ENCODE measurements at places on chromosomes 5 and 9. TPM values are rescaled to one million over a fixed set of nuclear protein-coding genes. Genes with fewer than 3 reads are reported as not detected.

DNA sequence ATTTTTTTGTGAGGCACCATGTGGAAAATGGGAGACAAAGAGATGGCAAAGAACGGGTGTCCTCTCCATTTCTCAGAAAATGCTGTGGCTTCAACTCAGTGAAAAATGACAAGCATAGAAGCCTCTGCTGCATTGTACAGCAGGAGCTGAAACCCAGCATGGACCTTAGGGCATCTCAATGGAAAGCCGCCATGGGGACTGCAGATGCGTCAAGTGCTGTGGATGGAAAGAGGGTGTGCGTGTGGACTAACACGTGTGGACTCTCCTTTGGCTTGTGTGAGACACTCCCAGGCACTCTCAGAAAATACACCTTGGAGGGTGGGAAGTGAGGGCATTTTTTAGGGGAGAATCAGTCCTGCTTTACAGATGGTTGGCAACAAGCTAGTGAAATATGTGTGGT lies 2.2 kb upstream of the GLRX start:
- DNase-seq, result no peak

DNA sequence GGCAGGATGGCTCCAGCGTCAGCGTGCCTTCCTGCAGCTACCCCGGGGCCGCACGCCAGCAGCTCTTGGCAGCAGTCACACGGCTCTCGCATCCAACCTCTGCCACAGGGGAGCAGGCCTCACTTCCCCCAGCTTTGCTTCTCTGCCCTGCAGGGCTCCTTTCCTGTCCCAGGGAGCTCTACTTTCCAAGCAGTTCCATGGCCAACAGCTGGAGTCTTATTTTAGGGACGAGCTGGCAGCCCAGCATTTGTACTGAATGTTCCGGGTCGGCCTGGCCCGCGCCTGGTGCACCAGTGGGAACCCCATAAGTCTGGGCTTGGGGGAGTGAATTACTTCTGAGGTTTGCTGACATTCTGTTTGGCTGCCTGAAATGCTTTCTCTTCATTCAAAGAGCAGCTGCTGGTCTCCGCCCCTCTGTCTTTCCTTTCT lies 34.6 kb downstream of the GADD45G start:
- no peak for DNase-seq

- DNase-seq, result no peak
Measured at GRCh38 chr9:128927731-128928411, 7.1 kb downstream of the PHYHD1 start.

DNA sequence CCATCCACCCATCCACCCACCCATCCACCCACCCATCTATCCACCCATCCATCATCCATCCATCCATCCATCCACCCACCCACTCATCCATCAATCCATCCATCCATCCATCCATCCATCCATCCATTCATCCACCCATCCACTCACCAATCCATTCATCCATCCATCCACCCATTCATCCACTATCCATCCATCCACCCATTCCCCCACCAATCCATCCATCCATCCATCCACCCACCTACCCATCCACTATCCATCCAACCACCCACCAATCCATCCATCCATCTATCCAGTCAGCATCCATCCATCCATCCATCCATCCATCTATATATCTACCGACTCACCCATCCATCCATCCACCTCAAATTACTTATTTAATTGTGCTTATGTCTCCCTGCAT lies 36.9 kb upstream of the PHYKPL start:
- no peak for DNase-seq

The PTPN3 gene
- total RNA-seq, result 33.6 TPM

The PCDHGA9 gene
- total RNA-seq, result 5.2 TPM
